ENCODE measurements at places on chromosomes 1 and 21.

DNA sequence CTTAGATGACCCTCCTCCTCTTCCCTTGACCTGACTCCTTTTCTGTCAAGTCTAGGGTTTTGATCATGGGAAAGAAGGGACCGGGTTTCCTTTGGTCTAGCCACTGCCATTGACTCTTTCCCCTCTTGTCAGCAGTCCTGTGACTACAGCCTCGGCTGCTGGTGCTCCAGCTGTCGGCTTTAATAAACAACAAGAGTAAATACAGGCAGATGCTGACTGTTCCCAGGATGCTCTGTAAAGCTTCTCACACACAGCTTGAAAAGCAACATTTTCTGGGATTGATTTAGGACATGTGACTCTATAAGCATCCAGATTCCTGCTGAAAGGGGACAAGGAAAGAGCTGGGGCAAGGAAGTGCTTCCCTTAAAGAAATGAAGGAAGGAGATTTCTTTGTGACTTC is 53.5 kb upstream of the CTTNBP2NL start:
- DNase-seq = no peak

DNA sequence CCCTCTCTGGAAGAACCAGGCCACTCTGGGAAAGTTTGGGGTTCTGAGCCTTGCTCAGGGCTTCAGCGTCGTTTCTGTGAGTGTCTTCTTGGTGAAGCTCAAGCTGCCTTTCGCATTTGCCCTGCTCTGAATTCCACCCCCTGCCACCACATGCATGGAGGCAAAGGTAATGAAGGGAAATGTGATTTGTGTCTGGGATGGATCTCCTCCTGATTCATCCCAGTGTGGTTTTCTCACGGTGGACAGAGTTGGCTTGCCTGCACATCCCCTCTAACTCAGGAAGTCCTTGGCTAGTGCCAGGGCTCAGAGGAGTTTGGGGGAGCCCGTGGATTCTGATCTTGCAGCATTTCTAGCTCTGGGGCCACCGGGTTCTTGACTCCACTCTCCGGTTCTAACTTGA is 173.6 kb upstream of the RAB4A start:
- DNase-seq = no peak

DNA sequence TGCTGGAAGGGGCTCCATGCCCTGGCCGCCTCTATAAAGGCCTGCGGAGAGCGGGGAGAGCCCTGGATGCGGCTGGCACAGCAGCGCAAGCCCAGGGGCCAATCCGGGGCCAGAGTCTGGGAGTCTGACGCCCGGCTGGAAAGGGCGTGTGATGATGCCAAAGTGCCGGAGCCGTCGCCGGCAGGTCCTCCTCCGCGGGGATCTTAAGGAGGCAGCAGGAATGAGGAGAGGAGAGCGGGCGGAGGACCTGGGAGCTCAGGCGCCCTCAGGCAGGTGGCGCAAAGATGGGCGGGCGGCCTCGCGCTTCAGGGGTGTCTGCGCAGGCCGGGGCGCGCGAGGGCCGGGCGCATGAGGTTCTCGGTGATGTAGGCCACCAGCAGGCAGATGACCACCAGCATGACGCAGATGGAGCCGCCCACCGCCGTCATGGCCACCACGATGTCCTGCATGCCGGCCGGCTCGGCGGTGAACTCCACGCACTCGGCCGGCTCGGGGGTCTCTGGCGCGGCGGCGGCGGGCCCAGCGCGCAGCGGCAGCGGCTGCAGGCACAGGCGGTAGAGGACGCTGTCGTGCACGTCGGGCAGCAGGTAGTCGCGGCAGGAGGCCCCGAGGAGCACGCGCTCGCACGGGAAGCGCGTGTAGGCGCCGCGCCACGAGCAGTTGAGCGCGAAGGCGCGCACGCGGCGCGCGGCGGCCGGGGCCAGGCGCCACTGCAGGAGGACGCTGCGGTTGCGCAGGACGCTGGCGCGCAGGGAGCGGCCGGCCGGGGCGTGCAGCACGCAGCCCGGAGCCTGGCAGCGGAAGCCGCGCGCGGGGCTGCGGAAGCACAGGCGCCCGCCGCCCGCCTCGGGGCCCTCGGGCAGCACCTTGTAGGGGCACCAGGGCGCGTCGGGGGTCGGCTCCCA is 653 bp downstream of the FNDC10 start:
- no peak for DNase-seq

DNA sequence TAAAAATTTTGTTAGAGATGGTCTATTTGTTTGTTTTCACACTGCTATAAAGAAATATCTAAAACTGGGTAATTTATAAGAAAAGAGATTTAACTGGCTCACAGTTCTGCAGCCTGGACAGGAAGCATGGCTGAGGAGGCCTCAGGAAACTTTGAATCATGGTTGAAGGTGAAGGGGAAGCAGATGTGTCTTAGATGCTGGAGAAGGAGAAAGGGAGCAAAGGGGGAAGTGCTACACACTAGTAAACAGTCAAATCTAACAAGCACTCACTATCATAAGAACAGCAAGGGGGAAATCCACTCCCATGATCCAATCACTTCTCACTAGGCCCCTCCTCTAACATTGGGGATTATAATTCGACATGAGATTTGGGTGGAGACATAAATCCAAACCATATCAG is 76.8 kb upstream of the COL24A1 start:
- no peak for DNase-seq

GRCh38 chr1:84505493-84506001 is 639 bp upstream of the SPATA1 start:
- DNase-seq = peak; percentile 72

GRCh38 chr1:31868862-31869261 is 53.0 kb upstream of the SPOCD1 start:
- DNase-seq = no peak

GRCh38 chr1:3248155-3249141 is 179.4 kb downstream of the PRDM16 start:
- DNase-seq = no peak

- no peak for DNase-seq
Measured at GRCh38 chr21:46226146-46226545, 2.4 kb downstream of the LSS start.

- no peak for DNase-seq
Measured at GRCh38 chr1:242554577-242554976, 30.1 kb upstream of the PLD5 start.

DNA sequence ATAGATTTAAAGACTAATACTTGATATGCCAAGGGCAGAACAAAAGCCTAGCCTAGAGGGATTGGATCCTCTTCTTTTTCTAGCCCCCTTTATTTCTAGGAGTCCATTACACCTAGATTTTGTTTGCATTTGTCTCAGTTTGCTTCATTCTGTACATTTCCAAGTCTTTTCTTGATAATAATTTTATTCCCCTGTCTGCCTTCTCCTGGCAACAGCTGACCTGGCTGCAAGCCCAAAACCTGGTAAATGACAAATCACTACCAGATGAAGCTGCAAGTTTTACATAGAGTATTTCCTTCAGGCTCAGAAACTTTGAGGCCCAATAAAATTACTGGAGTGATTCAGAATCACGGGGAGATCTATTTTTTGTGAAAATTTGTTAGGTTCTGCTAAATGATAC is 36.5 kb upstream of the LHX8 start:
- peak; percentile 8 for DNase-seq

DNA sequence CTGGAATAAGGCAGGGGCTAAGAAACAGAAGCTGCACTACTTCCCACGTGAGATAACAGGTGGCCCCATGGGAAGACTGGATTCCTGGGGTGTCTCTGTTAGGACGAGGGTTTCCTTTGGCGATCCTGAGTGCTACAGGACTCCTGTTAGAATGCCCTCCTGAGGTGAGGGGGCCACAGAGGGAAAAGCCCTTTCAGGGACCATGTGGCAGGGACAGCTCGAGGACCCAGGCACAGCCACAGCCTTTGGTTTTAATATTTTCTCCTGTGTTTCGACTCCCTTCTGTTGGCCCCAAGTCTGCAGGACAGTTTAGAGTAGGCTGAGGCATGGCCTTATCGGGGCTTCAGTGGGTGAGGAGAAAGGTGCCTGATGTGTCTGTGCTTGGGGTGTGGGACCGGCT is 12.6 kb downstream of the TTC39A start:
- no peak for DNase-seq

DNA sequence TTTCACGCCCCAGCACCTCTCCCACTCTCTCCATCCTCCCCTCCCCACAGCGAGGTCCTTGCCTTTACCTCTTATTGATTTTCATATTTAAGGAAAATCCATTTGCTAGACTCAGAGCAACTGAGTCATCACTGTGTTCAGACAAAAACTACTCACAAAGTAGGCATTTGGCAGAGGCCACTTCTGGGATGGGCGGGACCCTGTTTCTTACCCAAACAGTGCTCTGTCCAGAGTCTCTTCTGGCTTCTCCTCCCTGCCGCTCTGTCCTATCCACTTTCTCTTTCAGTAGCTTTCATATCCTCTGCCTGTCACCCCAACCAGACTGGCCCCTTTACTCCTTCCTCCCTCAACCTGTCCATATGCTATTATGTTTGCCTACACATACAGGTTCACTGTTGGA is 2.4 kb upstream of the NAV1 start:
- no peak for DNase-seq

- no peak for DNase-seq
Measured at GRCh38 chr1:37143800-37144199, 109.5 kb upstream of the GRIK3 start.

DNA sequence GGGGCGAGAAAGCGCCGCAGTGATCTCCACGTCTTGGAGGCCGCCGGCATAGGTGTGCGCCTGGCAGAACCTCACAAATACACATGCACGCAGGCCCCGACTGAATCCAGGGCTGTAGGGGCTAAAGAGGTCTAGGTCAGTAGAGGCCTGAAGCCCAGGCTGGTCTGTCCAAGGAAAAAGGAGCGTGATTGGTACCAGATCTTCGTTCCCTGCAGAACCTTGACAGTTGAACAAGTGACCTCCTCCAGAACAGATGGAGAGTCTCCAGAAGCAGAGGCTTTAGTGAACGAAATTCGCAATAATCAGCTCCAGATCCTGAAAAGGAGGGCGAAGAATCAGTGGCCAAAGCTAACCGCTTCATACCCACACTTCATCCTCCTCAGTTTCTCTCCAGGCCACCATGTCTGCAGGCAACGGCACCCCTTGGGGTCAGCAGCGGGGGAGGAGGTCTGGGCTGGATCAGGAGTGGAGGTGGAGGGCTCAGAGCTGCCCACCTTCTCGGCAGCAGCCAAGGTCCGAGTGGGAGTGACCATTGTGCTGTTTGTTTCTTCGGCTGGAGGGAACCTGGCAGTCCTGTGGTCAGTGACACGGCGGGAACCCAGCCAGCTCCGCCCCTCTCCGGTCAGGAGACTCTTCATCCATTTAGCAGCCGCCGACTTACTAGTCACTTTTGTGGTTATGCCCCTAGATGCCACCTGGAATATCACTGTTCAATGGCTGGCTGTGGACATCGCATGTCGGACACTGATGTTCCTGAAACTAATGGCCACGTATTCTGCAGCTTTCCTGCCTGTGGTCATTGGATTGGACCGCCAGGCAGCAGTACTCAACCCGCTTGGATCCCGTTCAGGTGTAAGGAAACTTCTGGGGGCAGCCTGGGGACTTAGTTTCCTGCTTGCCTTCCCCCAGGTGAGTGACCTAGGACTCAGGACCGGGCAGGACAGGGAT is 749 bp upstream of the PEX11B start:
- peak; percentile 50 for DNase-seq

GRCh38 chr21:36194024-36194423 is 37.4 kb downstream of the DOP1B start:
- DNase-seq = no peak

DNA sequence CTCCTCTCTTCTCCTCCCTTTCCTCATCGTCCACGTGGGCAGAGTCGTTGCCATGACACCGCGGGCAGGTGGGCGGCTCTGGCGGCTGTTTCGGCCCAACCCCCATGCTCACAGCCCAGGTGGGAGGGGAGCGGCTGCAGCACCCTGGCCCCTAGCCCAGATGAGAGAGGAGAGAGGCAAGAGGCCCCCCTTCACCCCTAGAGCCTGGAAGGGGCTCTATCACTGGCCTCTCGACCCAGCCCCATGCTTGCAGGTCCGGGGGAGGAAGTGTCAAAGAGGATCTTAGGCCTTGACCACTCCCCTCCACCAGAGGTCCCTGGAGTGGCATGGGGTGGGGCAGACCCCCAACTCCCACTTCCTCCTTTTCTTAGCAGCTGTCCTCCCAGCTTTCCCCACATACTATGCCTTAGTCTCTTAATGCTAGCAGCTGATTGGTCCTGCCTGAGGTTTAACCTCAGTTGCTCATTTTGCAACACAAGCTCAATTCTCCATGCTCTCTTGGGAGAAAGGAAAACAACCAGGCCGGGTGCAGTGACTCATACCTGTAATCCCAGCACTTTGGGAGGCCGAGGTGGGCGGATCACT is 10.4 kb downstream of the DLGAP3 start:
- no peak for DNase-seq
